ENCODE measurements at places on chromosomes 6 and 20. TPM values are rescaled to one million over a fixed set of nuclear protein-coding genes. Genes with fewer than 3 reads are reported as not detected.
A peak's percentile ranks its signal among the peaks of the same experiment; 100 is the strongest.

GRCh38 chr6:37696220-37696840 is 1.4 kb downstream of the MDGA1 start:
- DNase-seq: no peak

- DNase-seq: no peak
Observed at GRCh38 chr6:35516712-35517111, 4.0 kb upstream of the TULP1 start.

GRCh38 chr20:21835042-21835441 is 129.6 kb downstream of the PAX1 start:
- no peak for DNase-seq

GRCh38 chr6:6619021-6619794 is 30.7 kb downstream of the LY86 start:
- DNase-seq: no peak

DNA sequence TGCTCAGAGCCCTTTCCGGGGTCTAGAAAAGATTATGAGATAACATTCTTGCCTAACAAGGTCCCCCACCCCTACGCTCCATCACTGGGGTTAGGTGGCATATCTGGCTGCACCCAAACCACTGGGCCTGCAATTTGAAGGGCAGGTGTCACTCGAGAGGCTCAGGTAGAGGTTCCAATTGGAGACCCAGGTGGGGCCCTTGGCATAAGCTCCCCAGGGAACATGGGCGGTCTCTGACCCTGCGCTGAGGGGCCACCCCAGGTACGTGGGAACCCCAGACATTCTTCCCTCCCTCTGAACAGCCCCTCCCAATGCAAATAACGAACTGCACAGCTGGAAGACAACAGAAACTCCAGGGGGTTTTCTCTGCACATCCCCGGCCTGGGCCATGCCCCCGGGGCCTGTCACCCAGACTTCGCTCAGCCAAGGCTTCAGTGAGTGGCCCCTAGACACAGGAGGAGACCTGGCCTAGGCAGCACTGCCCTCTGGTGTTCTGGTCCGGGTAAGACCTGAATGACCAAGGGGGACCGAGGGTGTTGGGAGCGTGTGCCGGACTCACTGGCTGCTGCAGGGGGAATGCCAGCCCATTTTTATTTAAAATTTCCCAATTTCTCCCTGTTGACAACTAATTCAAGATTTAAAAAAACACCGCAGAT is 47.5 kb downstream of the DSTN start:
- peak; percentile 73 for DNase-seq

DNA sequence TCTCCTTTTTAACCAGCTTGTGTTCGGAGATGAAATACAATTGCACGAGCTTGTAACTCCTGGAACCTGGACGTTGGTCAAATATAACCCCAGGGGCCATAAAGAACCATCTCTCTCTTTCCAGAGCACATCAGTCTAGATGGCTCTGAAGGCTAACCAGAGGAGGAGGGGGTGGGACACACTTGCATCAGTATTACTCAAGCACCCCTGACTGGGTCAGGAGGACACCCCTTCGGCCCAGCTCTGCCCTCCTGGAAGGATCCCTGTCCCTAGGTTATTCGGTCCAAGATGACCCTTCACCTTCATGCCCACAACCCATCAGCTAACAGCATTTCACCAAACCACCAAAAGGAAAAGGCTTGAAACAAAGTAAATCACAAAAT is 67.1 kb downstream of the FYN start:
- no peak for DNase-seq

GRCh38 chr6:101396548-101397173 is 3.2 kb downstream of the GRIK2 start:
- peak; percentile 60 for DNase-seq

DNA sequence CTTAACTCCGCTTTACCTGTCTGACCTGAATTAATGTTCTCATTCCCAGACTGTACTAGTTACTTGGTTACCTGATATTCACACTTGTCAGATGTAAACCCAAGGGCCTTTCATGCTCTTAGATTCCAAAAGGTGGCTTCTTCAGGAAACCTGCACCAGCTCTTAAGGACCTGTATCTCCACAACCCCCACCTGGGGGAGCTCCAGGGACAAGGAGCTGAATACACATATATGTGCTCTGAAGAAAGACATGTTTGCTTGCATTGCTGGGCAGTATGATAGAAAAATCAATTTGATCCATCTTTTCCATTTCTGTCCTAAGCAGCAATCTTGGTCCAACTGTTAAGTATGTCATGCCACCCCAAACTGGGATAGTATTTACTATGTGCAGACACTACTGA is 64.8 kb upstream of the POU3F2 start:
- DNase-seq: peak; percentile 66

The PRR18 gene
- 0.95 TPM for total RNA-seq

The GABRR2 gene
- 0.29 TPM for total RNA-seq

The NXT1 gene
- total RNA-seq: 34.1 TPM

The RFX6 gene
- total RNA-seq: 1.5 TPM

The SRMS gene
- total RNA-seq: not detected

The RIPPLY2 gene
- total RNA-seq: not detected

Measured in Caco-2 (cell line).